ENCODE measurements at places on chromosomes 12 and 14. TPM values are rescaled to one million over a fixed set of nuclear protein-coding genes. Genes with fewer than 3 reads are reported as not detected.

- DNase-seq, result no peak
Measured at GRCh38 chr12:92085040-92085735, 60.5 kb downstream of the BTG1 start.

DNA sequence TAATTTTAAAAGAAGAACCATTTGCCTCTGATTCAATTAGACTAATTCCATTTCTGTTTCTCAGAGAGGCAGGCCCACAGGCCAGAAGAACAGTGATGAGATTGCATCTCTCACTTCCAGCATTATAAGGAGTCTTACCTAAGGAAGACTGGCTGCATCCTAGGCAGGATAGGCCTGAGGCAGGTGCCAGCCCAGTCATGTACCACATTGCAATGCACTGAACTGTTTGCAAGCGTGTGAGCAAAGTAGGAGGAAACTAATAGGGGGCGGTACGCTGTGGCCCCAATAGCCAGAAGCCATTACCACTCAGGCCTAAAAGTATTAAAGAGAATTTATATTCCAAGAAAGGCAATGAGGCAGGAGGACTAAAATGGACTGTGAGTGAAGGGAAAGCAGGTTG lies 12.1 kb upstream of the CNIH1 start:
- DNase-seq, result no peak

DNA sequence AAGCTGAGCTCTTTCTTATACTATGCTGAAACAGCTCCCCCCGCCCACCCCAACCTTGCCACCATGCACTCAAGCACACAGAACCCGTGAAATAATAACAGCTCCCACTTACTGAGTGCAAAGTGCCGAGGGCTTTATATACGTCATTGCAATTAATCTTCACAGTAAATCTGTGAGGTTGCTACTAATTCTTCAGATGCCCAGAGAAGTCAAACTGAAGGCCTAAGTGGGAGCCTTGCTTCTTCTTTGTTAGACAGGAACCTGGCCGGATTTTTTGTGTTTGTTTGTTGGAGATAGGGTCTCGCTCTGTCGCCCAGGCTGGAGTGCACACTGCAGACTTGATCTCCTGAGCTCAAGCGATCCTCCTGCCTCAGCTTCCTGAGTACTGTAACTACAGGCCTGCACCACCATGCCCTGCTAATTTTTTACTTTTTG lies 34.0 kb downstream of the VCPKMT start:
- no peak for DNase-seq

DNA sequence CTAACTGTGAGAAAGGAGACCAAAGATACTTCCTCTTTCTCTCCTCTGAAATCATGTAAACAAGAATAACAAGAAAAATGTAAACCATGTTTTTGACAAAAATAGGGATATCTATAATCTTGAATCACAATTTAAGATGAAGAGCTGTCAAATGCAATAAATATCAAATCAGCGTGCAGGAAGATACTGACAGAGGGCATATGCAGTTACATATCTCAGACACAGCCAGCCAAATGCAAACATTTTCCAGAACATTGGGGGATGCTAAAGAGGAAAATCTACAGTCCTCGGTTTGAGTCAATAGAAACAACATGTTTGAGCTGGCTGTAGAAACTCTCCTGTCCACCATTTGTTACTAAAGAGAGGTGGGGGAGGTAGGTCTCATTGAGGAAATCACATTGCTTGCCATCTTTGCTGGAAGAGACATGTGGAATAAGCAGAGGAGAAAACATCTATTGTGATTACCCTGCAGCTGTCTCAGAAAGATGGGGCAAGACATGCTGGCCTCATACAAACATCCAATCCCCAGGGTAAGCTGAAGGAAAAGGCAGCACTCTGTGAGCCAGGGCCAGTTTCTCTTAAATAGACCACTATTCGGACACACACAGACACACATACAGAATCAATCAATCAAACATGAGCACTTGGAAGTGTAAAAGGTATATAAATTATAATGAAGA lies 43.5 kb downstream of the CNTN1 start:
- no peak for DNase-seq

Gene TEX52
- total RNA-seq, result not detected

Gene NUDT14
- 25.5 TPM for total RNA-seq

DNA sequence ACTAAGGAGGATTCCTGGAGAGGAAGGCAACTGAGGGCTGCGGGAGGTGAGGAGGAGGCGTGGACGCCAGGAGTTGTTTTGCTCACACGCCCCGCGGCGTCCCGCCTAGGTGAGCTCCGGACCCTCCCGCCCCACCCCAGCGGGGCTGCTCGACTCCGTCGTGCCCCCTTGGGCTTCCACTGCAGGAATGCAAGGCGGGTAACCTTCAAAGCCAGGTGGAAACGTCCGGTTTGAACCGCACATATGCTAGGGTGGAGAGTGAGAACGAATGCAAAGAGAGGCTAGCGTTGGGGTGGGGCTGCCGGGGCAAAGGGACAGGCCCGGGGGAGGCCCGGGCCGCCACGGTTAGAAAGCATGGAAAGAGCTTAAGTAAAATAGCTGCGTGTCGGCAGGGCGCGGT lies 5.4 kb upstream of the DPPA3 start:
- DNase-seq, result no peak

DNA sequence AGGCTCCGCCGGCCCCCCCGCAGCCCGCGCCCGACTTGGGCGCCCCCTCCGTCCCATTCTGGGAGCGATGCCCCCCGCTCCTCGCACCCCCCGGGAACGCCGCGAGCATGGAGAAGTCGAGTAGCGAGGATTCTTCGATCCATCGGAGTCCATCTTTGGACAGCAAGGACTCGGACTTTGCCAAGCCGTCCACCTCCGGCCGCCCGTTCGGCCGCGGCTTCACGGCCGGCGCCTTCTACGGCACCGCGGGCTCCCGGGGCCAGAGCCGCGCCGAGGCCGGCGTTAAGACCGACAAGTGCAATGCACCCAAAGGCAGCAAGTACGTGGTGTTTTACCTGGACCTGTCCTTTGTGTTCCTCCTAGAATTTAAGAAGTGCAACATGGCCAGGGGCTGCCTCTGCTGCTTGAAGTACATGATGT lies 123.6 kb downstream of the TSPAN9 start:
- DNase-seq, result no peak

Gene POTEG
- not detected for total RNA-seq

- DNase-seq, result no peak
Measured at GRCh38 chr14:68477110-68477455, 315.8 kb downstream of the ZFP36L1 start.

Gene TSPAN11
- 0.07 TPM for total RNA-seq

DNA sequence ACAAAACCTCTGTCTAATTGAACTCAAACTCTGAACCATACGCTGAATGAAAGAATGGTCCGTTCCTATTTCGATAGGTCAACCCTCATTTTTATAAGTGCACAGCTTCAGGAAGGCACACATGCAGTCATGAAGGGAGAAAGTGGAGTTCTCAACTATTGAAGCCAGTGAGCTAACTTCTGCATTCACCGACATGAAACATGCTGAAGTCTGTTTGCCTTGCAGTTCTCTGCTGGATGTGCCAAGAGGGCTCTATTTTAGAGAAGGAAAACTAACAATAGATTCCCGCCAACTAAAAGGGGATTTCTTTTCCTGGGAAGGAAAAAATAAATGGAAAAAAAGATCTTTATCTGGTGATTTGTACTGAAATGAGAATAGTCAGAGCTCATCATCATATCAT lies 191.0 kb upstream of the PLEKHG7 start:
- DNase-seq, result no peak

GRCh38 chr12:110920324-110920910 lies at the start of gene MYL2:
TSS of gene MYL2 (minus strand) at chr12:110920579. CDS start at chr12:110920529, 50 bp downstream.
- DNase-seq, result peak; percentile 71

GRCh38 chr14:73376585-73376984 lies 81.8 kb downstream of the NUMB start:
- DNase-seq, result no peak

- no peak for DNase-seq
Measured at GRCh38 chr12:120094485-120094884, 22.1 kb downstream of the RAB35 start.

GRCh38 chr12:91261820-91262676 lies 79.4 kb upstream of the DCN start:
- no peak for DNase-seq

GRCh38 chr12:85955127-85955526 lies 81.0 kb downstream of the NTS start:
- no peak for DNase-seq

Data from gastrocnemius medialis (tissue), 4 donors.